Iris pigment epithelial cell (primary cell): ENCODE measurements at places on chromosomes 12 and 14.

- DNase-seq = no peak
Measured at GRCh38 chr14:99931308-99931707, 133.9 kb upstream of the EVL start.

DNA sequence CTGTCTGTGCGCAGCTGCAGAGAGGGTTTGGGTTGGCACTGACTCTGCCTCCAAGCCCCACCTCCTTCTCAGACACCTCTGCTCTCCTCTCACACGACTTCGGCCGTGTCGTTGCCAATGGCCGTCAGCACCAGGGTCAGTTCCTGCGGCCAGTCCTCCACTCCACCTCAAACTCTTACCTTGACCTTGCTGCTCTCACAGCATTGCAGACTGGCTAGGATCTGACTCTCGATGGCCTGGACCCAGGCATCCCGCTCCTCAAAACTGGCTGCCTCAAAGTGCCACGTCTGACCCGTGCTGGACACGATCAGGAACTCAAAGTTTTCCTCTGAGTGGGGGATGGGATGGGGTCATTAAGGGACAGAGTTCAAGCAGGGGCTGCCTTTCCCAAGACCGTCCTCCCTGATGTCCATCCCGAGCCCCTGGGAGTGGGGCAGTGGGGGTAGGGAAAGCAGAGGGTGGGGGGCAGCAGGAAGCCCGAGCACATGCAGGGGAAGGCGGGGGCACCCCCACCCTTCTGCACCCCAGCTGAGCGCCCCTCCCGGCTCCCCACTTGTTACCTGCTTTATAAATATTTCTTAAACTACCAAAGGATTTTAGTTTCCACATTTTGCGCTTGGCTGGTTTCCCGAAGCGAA lies 10.7 kb downstream of the AGAP2 start:
- no peak for DNase-seq

- peak; percentile 1 for DNase-seq
Measured at GRCh38 chr14:26332966-26333365, 264.9 kb downstream of the NOVA1 start.

GRCh38 chr12:2666846-2667245 lies 127.9 kb upstream of the FKBP4 start:
- no peak for DNase-seq

DNA sequence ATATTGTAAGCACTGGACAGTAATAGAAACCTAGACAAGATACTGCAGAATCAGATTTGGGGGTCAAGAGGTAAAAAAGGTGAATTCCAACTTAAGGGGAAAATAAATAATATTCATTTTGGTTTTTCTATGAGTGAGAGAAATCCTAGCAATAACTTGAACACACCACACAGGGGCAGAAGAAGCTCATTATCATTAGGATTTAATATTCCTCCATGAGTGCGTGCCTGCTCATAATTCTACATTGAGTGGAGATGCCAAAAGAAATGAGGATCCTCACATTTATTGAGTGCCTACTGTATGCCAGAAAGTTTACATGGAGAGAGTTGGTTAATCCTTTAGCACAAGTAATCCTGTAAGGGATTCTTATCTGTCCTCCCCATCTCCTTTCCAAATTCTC lies 40.5 kb upstream of the C14orf132 start:
- DNase-seq = peak; percentile 45

- DNase-seq = no peak
Measured at GRCh38 chr14:101022121-101022520, 118.6 kb upstream of the RTL1 start.

- DNase-seq = peak; percentile 27
Measured at GRCh38 chr14:74290415-74290814, 12.3 kb downstream of the ABCD4 start.

DNA sequence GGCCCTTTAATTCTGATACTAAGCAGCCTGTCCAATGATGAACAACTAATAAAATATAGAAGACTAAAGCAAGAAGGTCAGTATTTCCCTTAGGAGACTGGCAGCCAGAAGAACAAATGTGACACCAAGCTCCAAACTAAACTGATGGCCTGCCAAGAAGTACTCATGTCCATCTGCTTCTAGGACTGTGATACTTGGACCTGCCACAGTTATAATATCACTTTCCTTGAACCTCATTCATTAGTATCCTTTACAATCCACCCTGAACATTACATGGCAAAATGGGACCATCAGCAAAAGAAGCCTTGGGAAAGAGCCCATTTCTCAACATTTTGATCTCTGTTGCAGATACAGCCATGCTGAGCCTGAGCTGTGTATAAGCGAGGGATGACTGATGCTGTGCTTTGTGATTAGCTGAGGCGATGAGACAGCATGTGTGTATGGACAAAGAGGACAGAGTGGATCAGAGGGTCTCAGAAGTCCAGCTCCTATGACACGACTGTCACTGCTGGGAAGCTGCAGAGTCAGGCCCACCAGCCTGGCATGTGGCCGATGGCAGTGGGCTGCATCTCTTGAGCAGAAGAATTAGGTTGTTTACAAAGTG lies 73.9 kb downstream of the TGFB3 start:
- no peak for DNase-seq

DNA sequence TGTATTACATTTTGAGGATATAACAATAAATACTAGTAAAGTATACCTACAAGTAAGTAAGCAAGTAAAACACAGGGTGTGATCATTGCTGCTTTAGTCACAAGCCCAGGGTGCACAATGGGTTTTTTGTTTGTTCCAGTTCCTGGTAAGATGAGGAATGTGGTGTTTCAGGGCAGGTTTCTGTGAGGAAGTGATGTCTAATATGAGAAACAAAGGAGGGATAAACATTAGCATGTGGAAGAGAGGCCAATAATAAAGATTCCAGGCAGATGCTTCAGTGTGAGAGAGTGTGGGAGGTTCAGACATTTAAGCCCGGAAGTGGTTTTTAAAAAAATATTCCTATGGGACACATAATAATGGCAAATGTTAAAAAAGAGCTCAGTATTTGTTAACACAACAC lies 808.1 kb upstream of the USP15 start:
- no peak for DNase-seq

DNA sequence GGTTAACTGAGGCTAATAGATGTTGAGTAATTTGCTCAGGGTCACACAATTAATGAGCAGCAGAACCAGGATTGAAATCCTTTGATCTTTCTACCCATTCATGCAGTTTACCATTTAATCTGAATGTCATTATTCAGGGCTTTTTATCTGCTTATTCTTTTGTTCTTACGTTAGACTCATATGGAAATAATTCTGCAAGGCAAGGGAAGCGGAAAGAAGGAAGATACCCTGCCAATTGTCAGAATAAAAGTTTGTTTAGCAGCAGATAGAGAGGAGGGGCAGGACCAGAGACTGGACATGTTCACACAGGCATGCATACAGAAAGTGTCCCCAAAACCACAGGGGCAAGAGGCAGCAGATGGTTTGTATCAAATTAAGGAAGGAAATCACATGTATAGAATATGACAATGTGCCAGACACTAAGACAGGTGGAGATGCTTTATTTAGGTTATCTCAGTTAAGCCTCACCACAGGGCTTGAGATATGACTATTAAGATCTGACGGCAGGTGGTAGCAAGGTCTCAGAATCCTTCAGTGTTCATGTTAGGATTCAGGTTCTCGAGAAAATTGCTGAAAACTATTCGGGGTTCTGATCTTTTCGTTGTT lies 29.8 kb downstream of the BRMS1L start:
- DNase-seq = no peak

GRCh38 chr12:6068227-6068626 lies 56.2 kb downstream of the VWF start:
- no peak for DNase-seq

GRCh38 chr12:108065069-108065468 lies 64.0 kb upstream of the WSCD2 start:
- no peak for DNase-seq

DNA sequence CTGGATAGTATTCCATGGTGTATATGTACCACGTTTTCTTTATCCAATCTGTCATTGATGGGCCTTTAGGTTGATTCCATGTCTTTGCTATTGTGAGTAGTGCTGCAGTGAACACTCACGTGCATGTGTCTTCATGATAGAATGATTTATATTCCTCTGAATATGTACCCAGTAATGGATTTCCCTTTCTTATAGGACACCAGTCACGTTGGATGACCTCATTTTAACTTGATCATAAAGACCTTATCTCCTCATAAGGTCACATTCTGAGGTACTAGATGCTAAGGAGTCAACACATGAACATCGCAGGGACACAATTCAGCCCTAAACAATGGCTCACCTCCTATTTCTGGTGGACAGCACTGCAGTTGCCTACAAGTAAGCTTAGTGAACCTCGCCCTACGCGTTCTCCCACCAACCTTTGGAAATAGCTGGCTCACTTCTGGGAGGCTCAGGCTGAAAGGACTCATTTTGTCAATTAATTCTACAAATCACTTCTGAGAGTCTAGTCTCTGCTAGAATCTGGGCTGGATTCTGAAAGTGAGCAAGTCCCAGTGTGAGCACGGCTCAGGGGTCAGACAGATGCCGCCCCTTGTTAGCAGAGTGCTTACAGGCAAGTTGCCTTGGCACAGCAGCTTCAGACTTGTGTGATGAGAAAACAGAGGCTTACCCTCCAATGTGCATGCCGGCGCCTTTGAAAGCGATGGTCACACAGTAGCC lies 183.8 kb upstream of the GSC start:
- no peak for DNase-seq

DNA sequence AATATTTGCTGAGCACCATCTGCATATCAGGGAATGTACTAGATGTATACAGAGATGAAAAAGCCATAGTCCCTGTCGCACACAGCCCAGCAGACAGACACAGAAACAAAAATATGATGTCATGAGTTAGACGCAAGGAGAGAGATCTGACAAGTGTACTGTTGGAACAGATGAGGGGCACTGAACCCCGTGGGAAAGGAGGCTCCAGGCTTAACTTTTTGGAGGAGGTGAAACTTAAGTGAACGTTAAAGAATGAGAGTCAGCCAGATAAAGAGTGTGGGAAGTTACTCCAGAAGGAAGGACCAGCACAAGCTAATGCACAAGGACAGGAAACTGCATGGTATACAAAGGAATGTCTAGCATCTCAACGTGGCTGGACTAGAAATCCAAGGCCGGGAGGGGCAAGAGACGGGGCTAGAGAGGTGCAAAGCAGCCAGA lies 2.5 kb upstream of the ACTN1 start:
- peak; percentile 93 for DNase-seq

DNA sequence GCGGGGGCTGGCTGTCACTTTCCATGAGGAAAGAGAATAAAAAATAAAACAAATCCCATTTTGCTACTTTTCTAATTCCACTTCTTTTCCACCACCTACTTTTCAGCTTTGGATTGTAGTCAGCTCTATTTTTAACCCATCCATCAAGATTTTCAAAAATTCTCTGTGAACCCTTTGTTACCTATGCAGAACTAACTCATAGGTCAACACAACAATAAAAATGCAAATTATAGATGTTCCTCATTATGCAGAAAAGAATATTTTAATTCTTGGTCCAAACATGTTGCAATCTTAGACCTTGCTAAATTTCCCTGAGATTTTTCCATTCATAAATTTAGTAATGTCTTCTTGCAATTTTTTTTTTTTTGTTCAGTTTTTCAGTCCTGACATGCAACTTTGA lies 454.5 kb downstream of the ADAMTS20 start:
- DNase-seq = no peak

- no peak for DNase-seq
Measured at GRCh38 chr12:599756-600155, 63.5 kb downstream of the NINJ2 start.

DNA sequence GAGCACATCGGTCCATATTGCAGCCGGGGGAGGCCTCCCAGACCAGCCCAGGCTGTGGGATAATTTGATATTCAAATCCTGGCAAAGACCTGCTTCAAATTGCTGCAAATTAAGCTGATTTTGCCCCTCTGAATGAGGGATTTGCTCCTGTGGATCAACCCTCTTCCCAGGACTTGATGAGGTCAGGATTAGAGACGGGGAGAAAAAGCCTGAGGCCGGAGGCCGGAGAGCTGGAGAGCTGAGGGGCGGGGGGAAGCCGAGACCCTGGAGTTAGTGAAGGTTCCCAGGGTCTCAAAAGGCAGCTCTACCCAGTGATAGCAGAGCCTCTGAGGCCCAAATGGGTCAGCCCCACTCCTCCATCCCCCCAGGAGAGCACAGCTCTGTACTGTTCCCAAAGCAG lies 17.5 kb upstream of the VSX2 start:
- no peak for DNase-seq

DNA sequence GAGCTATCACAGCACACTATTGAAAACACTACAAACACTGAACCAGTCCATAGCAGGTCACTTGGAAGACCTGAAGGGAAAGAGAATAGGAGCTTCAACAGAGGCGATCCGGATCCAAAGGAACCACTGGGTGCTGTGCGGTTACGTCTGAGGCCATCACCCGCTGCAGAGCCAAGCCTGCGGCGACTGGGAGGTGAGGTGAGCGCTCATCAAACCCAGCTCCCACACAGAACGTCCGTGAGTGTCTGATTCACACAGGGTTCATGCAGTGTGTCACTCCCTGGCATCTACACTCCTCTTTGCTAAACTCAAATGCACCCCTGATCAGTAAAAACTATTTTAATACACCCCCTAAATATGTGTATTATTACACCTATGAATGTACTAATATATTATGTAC lies 64.1 kb downstream of the TMEM132D start:
- no peak for DNase-seq

DNA sequence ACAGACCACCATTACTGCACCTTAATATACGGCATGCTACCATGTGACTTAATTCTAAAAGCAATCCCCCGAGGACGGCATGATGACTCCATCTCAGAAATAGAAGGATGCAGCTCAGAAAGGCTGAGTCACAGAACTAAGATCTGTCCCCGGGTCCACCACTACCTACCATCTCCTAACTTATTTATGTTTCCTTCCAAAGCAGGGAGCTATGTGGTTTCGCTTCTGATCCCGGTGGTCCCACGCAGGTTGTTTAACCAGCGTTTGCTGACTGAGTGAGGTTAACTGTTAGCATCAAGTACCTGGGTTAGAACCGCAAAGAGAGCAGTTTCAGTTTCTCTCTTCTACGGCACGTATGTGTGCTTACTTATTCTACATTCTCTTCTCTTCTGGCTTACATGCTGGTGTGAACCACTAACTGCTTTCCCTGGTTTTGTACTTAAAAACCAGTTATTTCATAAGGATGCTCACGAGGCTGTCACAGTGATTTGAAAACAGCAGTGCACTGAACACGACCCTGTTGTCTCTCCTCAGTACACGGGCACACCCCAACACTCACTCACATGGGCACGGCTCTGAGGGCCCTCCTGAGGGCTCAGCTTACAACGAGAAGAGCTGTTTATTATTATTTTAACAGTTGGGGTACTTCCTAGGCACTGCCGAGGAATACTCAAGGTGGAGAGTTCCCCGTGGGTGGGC lies 66.7 kb downstream of the CCDC88C start:
- DNase-seq = no peak

DNA sequence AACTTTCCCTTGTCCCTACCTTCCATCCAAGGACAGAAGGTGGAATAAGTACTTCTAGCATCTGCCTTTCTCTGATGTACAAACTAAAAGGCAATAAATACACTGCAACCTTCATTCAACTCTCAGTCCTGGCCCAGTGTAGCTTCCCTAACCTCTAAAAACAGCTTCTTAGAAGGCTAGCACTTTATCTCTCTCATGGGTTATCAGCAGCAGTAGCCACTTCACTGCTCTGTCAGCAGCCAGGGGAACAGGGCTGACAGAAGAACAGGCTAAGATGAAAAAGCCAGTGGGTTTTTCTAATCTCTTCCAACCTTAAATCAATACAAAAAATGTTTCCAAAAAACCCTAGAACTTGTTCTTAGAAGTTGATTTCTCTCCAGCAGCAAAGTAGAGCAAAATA lies 13.2 kb downstream of the BAZ2A start:
- DNase-seq = no peak
